ENCODE measurements at places on chromosomes 12 and 14. TPM values are rescaled to one million over a fixed set of nuclear protein-coding genes. Genes with fewer than 3 reads are reported as not detected.
A peak's percentile ranks its signal among the peaks of the same experiment; 100 is the strongest.

- H3K27me3 ChIP-seq, result no peaks in the 10 kb centered on the region
- no peak for DNase-seq
- H3K4me1 ChIP-seq, result no peaks in the 10 kb centered on the region
- H3K27ac ChIP-seq, result no peak overlapping the region
Measured at GRCh38 chr12:114430306-114430705, 24.4 kb upstream of the TBX5 start.

- H3K36me3 ChIP-seq, result no peaks in the 10 kb centered on the region
- no peak for DNase-seq
- no peaks in the 10 kb centered on the region for H3K4me1 ChIP-seq
- no peaks in the 10 kb centered on the region for H3K27me3 ChIP-seq
Measured at GRCh38 chr12:81991868-81992267, 232.7 kb upstream of the PPFIA2 start.

DNA sequence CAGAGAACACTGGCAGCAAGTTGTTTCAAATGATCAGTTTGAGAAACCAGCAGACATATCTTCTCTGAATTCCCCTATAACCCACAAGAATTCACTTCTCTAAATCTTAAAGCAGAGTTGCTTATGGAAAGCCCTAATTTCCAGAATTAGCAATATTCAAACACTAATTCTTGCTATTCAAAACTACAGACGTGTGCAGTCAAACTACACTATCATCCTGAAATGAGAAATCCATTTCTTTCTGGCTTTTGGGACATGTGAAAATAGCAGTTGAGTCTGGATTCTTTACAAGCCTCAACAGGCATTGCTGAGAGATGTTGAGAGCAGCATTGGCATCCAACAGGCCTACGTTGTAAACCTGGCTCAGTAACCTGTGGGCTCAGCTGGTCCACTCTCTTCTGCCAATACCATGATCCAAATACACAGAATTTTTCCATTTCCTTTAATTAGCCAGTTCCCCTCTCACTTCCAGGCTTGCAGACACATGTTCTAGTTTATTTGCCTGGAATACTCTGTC, 74.6 kb upstream of the TMTC1 start:
- no peak overlapping the region for H3K4me3 ChIP-seq
- no peaks in the 10 kb centered on the region for H3K4me1 ChIP-seq
- no peak for DNase-seq
- H3K36me3 ChIP-seq, result no peaks in the 10 kb centered on the region

- H3K4me1 ChIP-seq, result no peaks in the 10 kb centered on the region
- no peak overlapping the region for H3K27ac ChIP-seq
- no peaks in the 10 kb centered on the region for H3K27me3 ChIP-seq
- no peak overlapping the region for H3K4me3 ChIP-seq
- DNase-seq, result no peak
Measured at GRCh38 chr12:131383291-131383690, 327.6 kb upstream of the SFSWAP start.

DNA sequence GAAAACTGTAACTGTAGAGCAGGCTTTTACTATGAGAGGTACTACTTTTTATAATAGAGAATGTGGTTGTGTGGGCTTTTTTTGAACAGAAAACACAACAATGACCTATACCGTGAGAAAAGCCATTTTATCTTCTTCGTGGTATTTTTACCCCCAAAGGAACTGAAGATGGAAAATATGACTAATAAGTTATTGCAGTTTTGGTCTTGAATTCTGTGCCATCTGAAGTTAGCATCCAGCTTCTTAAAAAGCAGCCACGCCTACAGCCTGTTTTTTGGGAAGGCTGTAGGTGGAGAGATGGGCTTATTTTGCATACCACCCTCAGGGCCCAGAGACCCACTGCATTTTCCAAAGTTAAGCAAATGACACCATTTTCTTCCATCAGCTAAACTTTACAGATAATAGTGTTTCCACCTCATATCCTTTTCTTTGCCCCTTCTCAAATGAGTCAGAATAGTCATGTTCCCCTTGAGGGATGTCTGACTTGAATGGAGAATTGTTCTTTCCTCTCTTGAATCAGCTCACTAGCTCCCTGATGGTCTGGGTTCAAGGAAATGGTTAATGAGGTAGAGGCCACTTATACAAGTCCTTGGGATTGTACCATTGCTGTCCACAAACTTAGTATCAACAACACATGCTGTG, 53.0 kb downstream of the TBC1D30 start:
- DNase-seq, result no peak
- peaks cover 4% of the 10 kb centered on the region for H3K27me3 ChIP-seq
- H3K27ac ChIP-seq, result no peak overlapping the region
- H3K4me1 ChIP-seq, result peaks cover 6% of the 10 kb centered on the region
- H3K36me3 ChIP-seq, result no peaks in the 10 kb centered on the region

DNA sequence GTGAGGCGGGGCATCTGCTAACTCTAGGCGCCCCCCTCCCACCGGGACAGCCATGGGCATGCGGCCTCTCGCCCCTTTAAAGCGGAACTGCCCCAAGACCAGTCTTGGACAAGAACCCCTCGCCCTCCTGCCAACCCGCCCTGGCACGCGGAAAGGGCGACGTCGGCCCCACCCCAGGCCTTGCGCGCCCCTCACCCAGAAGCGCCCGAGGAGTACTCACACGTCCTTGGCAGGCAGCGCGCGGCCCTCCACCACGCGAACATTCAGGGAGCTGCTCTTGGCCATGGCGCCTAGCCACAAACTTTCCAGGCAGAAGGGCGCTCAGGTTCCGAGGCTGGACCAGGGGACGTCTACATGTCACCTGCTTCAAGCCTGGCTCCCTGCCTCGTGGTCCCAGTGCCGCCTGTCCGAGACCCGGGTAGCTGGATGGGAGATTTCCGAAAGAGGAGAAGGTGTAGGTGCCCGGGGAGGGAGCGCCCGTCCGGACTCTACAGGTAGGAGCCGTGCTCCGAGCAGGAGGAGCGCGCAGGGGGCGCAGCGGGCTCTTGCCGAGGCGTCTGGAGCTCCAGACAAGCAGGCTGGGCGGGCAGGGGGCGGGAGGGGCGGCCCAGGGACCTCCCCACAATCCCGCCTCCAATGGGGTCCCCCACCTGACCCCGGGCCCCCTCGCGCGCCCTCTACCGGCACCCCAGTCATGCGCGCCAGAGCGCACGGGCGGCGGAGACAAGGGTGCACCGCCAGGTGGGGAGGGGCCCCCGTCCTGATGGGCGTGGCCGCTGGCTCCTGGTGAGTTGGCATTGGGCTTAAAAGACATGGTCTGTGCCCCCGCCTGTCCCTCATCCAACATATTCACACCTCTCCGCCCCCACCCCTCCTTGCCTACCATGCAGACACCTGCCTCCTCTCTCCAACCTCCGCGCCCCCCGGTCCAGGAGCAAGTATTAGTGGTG, at the start of gene RASAL1:
Gene RASAL1, minus strand, starts transcription at position 584 of the 950 bp plus-strand sequence. Its CDS starts 299 bp downstream, at position 285.
- H3K4me1 ChIP-seq, result peaks cover 14% of the 10 kb centered on the region
- no peaks in the 10 kb centered on the region for H3K36me3 ChIP-seq
- no peak within 1 kb of the TSS for H3K27ac ChIP-seq
- peaks cover 6% of the 10 kb centered on the region for H3K27me3 ChIP-seq
- H3K4me3 ChIP-seq, result peak within 1 kb of the TSS; percentile 54
- peak; percentile 66 for DNase-seq

DNA sequence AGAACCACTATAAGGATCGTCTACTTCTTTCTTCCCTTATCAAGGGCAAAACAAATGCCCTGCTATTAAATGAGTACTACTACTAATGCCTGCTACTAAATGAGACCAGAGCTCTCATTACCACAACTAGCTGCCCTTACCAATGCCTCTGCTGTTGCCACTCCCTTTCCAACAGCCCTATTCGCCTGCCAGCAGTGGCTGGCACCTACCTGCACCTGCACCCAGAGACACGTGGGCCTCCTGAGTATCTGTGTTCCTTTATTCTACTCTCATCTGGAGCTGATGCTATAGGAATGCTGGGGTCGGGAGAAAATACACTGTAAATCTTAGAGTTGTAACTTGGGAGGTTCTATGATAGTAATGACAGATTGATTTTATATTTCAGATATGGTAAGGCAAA, 174.7 kb downstream of the SLC2A13 start:
- H3K36me3 ChIP-seq, result no peaks in the 10 kb centered on the region
- no peak overlapping the region for H3K27ac ChIP-seq
- no peak for DNase-seq
- H3K4me3 ChIP-seq, result no peak overlapping the region

DNA sequence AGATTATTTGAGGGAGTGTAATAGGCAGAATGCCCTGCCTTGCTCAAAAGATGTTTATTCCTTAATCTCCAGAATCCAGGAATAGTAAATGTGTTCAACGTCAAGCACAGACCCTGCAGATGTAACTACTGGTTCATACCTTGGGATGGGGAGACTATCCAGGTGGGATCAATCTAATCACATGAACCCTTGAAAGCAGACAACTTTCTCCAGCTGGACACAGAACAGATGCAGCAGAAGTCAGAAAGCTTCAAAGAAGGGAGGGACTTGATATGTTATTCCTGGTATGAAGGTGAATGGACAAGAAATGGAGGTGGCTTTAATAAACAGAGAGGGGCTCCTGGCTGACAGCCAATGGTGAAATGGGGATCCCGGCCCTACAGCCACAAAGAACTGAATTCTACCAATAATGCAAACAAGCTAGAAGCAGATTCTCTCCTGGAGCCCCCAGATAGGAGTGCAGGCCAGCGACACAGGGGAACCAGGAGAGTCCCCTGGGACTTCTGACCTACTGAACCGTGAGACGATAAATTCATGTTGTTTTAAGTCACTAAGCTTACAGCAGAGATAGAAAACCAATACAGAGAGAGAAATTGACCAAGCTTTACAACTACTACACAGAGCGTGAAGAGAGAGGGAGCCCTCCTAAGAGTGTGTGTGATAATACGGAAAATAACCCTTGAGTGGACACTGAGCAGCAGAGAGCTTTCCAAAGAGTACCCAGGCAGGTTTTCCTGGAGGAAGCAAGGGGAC, 133.5 kb upstream of the TMEM132C start:
- DNase-seq, result no peak
- H3K36me3 ChIP-seq, result no peaks in the 10 kb centered on the region
- no peak overlapping the region for H3K27ac ChIP-seq
- no peaks in the 10 kb centered on the region for H3K27me3 ChIP-seq
- H3K4me3 ChIP-seq, result no peak overlapping the region

DNA sequence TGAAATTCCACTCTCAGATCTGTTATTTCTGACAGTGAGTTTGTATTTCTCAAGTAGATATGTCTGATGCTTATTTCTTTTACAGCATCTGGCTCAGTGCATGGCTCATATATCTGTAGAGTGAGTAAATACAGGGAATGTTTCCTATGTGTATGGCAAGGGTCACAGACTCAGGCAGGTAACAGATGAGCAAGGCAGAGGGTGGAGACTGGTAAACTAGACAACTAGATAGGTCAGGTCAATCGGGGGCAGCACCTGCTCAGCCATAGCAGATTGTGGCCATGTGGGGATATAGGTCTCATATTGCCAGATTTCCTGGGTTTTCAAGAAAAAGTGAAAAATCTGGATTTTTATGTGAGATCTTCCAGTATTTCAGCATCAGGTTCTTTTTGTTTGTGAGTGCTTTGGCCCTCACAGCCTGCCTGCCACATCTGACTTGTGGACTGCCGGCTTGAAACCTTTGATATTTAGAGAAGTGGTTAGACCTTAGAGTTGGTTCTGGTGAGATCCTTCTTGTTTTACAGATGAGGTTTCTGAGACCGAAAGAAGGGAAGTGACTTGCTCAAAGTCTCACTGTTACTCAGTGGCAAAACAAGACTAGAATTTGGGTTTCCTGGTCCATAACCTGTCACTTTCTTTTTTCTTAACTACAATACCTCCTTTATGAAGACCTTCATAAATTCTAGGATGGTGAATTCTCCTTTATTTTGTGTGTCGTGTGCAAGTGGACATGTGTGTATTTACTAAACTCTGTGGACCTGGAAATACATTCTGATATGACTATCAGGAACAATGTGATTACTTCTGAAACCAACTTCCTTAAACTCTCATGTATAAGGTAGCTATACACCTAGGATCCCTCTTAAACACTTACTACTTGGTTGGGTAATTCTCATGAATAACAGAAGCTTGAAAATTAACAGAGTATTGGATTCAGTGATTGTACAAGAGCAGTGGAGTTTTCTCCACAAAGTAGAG, 34.4 kb downstream of the PROX2 start:
- H3K27me3 ChIP-seq, result no peaks in the 10 kb centered on the region
- peak overlapping the region; percentile 56 for H3K27ac ChIP-seq
- H3K4me1 ChIP-seq, result peaks cover 56% of the 10 kb centered on the region
- peaks cover 4% of the 10 kb centered on the region for H3K36me3 ChIP-seq

DNA sequence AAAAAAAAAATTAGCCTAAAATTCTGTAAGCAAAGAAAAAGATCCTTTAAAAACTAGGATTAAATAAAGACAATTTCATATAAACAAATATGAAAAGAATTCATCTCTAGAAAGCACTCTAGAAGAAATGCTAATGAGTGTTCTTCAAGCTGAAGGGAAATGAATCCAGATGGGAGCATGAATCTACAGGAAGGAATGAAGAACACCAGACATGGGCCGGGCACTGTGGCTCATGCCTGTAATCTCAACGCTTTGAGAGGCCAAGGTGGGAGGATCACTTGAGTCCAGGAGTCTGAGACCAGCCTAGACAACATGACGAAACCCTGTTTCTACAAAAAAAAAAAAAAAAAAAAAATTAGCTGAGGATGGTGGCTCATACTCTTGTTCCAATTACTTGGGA, 297.2 kb downstream of the FBXL14 start:
- H3K27me3 ChIP-seq, result no peaks in the 10 kb centered on the region
- H3K27ac ChIP-seq, result no peak overlapping the region
- no peaks in the 10 kb centered on the region for H3K4me1 ChIP-seq
- H3K4me3 ChIP-seq, result no peak overlapping the region
- H3K36me3 ChIP-seq, result peaks cover 20% of the 10 kb centered on the region

DNA sequence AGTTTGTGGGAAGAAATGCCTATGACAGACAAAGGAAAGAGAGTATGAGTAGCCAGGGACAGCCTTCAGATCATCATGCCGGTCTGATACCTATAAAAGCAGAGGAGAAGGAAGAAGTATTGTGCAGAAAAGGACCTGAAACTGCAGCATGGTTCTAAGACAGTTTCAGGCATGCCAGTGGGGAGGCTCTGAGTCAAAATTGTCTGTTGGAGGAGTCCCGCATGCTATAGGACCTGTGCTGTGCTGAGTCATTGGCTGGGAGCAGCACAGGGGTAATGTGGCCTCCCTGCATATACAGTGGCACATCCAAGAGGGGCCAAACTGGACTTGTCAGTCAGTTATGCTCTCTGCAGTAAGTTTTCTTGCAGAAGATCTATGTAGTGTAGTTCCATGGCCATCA, 40.7 kb downstream of the NEUROD4 start:
- no peaks in the 10 kb centered on the region for H3K36me3 ChIP-seq
- DNase-seq, result peak; percentile 40
- peaks cover 10% of the 10 kb centered on the region for H3K4me1 ChIP-seq
- no peak overlapping the region for H3K27ac ChIP-seq
- peaks cover 4% of the 10 kb centered on the region for H3K27me3 ChIP-seq

The KRT7 gene
- total RNA-seq, result 9.1 TPM

The KRT85 gene
- not detected for total RNA-seq

The ATXN7L3B gene
- 24.6 TPM for total RNA-seq

The PTGER2 gene
- 112 TPM for total RNA-seq

Data from activated CD4-positive, alpha-beta memory T cell treated with anti-CD3 and anti-CD28 coated beads, Interleukin-2, amount 10 ng/mL, durations not matched to agents 7 days and 5 days (primary cell).